Stimulated activated CD4-positive, alpha-beta T cell treated with anti-CD3 and anti-CD28 coated beads, Interleukin-1b, Interleukin-23, amount 100 ng/mL, for 1 hour (primary cell): ENCODE measurements at places on chromosomes 3 and 15.
A peak's percentile ranks its signal among the peaks of the same experiment; 100 is the strongest.

DNA sequence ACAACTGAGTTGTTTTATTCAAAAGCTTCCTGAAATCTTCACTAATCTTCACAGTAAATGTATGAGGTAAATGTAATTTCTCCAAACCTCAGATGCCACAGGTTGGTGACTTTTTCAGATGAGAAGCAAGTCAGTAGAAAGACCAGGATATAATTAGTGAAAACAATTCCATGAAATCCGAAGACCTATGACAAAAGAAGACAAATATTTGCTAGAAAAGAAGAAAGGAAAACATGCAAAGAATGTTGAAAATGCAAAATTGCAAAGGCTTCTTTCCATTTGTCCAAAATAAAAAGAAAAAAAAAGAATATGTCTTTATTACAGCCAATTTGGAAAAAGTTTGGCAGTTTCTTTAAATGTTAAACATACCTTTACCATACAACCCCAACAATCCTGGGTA lies 88.3 kb upstream of the MYRIP start:
- no peak for DNase-seq

DNA sequence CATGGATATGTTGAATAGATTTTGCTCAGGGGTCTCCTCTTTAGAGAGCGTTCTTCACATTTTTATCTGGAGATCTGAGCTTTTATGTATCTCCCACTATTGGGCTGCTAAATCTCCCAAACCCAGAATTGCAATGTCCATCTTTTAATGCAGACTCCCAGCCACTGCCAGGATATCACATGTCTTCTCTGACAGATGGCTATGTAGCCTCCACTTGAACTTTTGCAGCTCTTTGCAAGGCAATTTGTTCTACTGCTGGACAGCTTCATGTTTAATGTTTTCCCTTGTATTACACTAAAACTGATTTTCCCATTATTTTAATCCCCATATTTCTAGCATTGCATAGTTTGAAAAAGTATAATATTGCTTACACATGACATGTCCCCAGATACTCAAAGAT lies 177.2 kb downstream of the LPP start:
- DNase-seq: no peak

DNA sequence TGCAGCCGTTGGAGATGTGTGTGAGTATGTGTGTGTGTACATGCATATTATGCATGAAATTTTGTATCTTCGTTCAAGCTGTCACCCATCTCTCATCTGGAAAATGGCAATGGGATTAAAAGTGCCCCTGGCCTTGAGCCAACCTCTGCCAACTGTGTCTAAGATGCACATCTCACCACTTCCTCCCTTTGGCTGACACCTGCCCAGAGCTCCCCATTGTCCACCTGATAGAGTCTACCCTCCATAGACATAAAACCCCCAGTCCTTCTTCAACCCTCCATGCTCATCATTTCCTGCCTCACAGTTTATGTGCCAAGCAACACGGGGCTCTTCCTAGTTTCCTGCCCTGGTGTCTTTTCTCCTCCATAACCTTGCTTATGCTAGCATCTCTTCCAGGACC lies 187.5 kb upstream of the HES1 start:
- DNase-seq: no peak

GRCh38 chr15:83115410-83115809 lies 8.0 kb downstream of the TM6SF1 start:
- no peak for DNase-seq

GRCh38 chr3:85560088-85560785 lies 601.4 kb downstream of the CADM2 start:
- no peak for DNase-seq

GRCh38 chr3:52685285-52685708 lies 416 bp downstream of the PBRM1 start:
- DNase-seq: peak; percentile 36

DNA sequence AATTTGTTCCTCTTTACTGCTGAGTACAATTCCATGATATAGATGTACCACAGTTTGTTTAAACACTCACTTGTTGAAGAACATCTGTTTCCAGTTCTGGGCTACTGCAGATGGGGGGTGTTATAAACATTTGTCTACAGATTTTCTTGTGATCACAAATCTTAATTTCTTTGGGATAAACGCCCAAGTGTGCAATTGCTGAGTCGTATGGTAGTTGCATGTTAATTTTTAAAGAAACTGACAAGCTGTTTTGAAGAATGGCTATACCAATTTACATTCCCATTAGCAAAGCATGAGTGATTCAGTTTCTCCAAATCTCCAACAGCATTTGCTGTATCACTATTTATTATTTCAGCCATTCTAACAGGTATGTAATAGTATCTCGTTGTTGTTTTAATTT lies 242.0 kb upstream of the MRPL3 start:
- DNase-seq: no peak

GRCh38 chr3:24161841-24162240 lies 216.8 kb downstream of the NR1D2 start:
- no peak for DNase-seq
